T-helper 2 cell (primary cell): ENCODE measurements at places on chromosomes 12 and 14.
A peak's percentile ranks its signal among the peaks of the same experiment; 100 is the strongest.

GRCh38 chr12:83700838-83701237, 1014.1 kb downstream of the TMTC2 start:
- DNase-seq, result no peak

DNA sequence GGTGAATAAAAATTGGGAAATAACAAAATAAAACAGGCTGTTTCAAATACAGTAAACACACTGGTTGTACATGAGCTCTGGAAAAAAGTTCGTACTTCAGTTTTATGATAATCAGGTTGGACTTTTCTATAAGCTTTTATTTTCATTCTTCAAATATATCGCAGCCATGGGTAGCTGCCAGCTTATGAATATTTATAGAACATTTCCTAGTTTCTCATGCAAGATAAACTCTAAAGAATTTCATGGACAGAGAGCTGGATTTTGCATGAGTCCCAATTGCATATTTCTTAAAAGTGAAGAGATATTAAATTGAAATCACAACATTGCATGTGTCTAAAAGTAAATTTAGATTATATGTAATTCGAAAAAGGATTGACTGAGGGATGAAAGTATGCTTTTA, 827.6 kb downstream of the SLC6A15 start:
- no peak for DNase-seq

DNA sequence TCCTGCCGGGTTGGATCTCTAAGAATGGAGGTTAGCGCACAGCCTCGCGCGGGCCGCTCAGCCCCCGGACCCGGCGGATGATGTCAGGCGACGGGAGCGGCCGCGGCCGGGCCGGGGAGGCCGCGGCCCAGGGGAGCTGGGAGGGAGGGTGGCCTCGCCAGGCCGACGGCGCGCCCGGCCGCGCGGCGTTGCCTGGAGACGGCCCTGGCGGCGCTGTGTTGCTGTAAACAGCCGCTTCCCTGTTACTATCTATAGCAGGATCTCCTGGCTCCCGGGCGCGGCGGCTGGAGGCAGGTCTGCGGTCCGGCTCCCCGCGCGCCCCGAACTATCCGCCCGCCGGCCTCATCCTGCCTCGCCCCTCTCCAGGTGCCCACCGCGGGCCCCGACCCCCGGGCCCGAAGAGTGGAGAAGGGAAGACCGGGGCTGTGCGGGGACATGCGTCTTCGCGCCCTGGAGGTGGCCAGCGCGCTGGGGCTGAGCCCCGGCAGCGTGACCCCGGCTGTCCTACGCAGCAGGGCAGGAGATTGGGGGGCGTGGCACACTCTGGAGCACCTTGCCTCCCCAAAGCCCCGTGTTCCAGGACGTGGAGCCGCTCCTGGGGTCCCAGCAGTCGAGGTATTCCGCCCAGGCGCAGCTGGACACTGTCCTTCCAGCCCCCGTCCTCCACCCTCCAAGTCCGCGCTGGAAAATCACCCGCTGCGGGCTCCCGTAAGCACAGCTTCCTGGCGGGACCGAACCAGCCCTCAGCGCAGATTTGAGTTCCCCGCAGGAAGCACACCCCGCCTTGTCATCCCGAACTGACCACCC, 1.4 kb upstream of the FOS start:
- DNase-seq, result peak; percentile 69

GRCh38 chr12:12563290-12563928, 746 bp upstream of the DUSP16 start:
- DNase-seq, result no peak

DNA sequence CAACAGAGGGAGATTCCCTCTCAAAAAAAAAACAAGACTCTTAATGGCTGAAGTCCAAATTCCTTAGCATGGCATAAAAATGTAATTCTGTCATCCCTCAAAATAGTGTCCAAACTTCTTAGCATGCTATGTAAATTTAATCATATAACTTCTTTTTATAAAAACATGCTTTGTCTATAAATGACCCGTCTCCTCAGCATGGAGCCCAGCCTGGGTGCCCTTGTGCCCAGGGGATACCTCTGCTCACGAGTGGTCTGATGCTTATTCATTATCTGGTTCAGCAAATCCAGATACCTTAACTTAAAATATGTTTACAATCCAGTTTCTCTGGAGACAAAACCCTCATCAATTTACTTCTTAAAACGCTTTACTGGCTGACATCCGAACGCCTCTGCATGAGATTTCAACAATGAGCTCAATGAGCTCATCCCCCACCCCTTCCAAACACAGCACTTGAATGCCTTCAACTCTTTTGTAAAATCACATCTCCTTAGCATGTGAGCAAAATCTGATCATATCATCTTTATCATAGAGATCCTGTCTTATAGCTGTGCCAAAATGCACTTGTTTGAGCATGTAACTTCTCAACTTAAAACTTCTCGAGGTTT, 15.7 kb downstream of the RTL1 start:
- DNase-seq, result no peak

GRCh38 chr14:69990323-69990722, 111.1 kb downstream of the SMOC1 start:
- DNase-seq, result no peak

DNA sequence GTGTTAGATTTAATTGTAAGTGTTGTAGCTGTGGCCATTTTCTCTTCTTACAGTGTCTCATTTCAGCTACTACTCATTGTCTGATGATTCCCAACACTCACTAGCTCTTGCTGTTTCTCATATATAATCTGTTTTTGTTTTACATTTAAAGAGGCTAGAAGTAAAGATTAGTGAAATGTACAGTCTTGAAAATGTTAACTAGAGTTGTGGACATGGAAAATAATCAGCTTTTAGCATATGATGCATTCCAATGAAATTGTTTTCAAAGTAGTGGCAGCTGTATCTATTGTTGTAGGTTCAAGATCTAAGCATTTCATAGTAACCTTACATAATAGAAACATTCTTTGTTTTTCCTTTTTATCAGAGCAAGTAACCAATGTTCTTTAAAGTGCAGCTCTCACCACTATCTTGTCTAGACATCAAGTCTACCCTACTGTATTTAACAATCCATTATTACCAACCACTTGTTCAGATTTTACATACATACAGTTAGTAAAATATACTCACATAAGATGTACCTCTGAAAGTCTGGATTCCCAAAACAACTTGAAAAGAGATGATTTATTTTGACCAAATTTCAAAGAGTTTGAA, 76.9 kb downstream of the PPHLN1 start:
- DNase-seq, result no peak

DNA sequence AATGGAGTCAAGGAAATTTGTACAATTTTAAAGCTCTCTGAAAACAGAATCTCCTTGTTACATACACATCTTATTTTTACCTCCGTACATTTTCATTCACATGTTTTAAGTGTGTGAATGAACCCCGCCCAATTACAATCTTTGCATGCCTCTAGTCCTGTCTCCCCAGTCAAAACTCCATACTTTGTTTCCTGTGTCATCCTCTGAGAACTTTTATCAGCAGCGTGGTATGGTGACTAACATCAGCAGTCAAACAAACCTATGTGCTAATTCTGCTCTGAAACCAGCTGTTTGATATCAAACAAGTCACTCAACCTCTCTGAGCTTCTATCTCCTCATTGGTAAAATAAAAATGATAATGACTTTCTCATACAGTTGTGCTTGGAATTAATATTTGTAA, 15.8 kb upstream of the ERGIC2 start:
- no peak for DNase-seq

- no peak for DNase-seq
Measured at GRCh38 chr12:19529951-19530636, 90.8 kb downstream of the AEBP2 start.

- no peak for DNase-seq
Measured at GRCh38 chr12:88960213-88960878, 380.1 kb upstream of the KITLG start.

DNA sequence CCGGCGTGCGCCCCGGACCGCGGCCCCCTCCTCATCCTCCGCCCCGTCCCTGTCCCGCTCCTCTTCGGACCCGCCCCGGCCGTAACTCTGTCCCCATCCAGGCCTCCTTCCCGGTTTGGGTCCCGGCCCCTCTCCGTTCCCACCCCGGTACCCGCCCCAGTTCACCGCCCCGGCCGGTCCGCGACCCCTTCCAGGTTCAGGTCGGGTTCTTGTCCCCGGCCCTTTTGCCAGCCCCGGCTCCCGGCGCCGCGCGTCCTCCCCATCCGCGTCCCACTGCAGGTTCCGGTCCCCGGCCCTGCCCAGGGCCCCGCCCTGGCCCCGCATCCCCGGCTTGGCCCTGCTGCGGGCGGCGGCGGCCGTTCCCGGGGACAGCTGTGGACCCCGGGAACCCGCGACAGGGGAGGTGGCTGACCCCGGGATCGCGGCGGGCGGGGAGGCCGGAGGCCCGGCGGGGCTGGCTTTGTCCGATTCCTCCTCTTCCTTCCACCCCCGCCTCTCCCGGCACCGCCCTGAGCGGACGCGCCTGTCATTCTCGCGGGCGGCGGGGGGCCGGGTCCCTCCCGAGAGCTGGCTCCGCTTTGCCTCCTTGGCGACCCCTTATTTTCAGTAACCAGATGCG, 601 bp downstream of the KLC1 start:
- DNase-seq, result peak; percentile 13

DNA sequence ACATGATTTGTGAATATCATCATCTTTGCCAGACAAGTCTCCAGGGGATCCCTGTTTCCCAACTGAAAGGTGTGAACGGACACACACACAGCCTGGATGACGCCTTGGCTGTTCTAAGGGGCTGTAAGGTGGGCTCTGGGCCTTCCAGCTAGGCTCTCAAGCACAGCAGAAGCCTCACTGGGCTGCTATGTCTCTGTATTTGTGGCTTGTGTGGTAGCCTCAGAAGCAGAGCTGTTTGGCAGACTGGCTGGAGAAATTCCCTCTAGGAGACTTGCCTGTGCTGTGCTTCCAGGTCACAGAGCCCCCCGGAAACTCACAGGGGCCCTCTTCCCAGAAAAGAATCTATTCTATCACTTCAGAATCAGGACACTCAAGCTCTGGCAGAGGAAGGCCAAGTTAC, 21.4 kb downstream of the OTUB2 start:
- DNase-seq, result no peak

DNA sequence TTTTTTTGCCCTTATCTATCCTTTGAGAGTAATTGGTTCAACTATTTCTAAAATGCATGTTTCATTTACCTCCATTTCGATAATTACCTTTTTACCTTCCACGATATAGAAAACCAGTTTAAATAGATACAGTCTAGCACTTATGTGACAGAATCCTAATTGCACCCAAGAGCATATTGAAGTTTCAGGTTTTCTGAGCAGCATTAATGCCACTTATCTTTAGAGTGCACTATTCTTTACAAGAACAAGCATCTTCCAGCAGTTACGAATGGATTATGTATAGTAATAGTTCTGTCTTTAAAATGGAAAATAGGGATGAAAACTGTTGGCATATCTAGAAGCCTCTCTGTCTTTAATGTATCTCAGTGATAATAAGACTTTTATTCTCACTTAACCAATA, 82.2 kb upstream of the ATXN7L3B start:
- no peak for DNase-seq

DNA sequence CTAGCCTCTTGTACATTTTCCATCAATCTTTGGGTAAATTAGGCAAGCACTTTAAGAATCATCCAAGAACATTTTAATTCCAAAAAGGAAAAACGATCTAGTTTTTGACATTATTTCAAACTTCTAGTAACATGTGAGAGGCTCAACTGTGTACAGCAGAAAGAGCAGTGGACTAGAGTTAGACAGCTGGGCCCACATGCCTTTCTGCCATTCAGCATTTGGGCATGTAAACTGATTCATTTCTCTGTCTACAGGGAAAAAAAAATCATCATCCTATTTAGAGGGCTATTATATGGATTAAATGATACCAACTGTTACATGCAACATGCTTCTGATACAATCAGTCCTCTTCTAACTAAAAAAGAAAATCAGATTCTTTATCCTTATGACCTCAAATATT, 17.7 kb downstream of the ATP2B1 start:
- no peak for DNase-seq

- no peak for DNase-seq
Measured at GRCh38 chr12:31001581-31002360, 71.9 kb upstream of the DDX11 start.

GRCh38 chr12:19465711-19466110, 26.4 kb downstream of the AEBP2 start:
- DNase-seq, result no peak

GRCh38 chr14:74974364-74975058, 19.1 kb upstream of the PGF start:
- no peak for DNase-seq

DNA sequence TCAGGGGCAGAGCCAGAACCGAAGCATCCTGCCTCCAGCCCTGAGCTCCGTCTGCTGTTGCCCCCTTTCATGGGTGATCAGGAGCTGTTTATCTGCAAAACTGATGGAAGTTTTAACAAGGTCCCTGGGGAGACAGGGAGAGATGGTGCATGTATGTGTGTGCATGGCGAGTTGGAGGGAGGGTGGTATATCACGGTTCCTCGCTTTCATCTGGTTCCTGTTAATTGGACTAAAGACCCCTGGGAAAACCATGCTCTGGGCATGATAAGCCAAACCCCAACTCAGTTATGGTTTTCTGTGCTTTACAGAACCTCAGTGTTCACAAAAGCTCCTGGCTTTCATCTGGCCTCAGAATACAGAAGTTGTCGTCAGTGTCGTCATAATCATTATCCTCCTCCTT, 133.6 kb downstream of the KSR2 start:
- no peak for DNase-seq

DNA sequence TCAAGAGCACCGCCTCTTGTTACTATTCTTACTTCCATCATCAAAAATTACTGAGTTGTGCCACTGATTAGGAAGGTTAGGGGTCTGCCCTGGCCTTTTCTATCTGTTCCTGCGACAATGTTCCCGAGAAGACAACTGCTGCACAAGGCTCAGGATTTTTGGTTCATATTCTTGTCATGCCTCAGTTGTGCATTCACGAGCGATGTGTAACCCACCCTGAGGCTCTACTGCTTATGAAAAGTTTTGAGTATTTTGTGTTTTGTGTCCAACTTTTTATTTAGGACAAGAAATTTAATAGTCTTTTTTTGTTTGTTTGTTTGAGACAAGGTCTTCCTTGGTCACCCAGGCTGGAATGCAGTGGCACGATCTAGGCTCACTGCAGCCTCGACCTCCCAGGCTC, 23.1 kb upstream of the LGALS3 start:
- DNase-seq, result no peak

- DNase-seq, result no peak
Measured at GRCh38 chr14:89613260-89614008, 196.4 kb upstream of the FOXN3 start.

DNA sequence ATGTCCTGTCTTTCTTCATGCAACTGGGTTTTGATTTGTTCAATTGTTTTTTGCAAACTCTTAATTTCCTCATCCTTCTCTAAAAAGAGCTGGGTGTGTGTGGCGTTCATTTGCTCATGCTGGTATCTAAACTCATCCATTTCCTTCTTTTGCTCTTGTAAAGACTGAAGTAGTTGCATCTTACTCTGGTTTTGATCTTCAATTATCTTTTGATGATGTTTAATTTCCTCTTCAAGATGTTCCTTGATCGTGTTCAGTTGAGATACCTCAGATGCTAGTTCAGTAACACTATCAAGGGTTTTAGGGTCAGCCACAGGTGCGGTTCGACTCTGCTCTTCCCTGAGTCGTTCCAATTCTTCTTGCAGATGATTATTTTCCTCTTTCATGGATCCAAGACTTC, 34.8 kb downstream of the TRIP11 start:
- no peak for DNase-seq

GRCh38 chr14:24065408-24065807, 6.0 kb upstream of the CPNE6 start:
- no peak for DNase-seq
